Hair follicle dermal papilla cell (primary cell): ENCODE measurements at places on chromosomes 6 and 20. TPM values are rescaled to one million over a fixed set of nuclear protein-coding genes. Genes with fewer than 3 reads are reported as not detected.

MTFR2 gene
- 0.49 and 0.73 TPM in 2 replicates for total RNA-seq

GGTLC1 gene
- not detected in 2 replicates for total RNA-seq

ADGB gene
- total RNA-seq, result not detected in 2 replicates

BPI gene
- total RNA-seq, result not detected in 2 replicates

SSR1 gene
- 127 and 139 TPM in 2 replicates for total RNA-seq

MAP3K5 gene
- 12.1 and 17.2 TPM in 2 replicates for total RNA-seq

EFCAB8 gene
- total RNA-seq, result under 0.01 TPM in 1 of 2 replicates, not detected in the other

LY6G5B gene
- 6.3 and 8.4 TPM in 2 replicates for total RNA-seq

TNXB gene
- 4.1 and 7.4 TPM in 2 replicates for total RNA-seq

SAPCD1 gene
- total RNA-seq, result 0.61 TPM in 1 of 2 replicates, not detected in the other

IGF2R gene
- total RNA-seq, result 95.2 and 115 TPM in 2 replicates

CGA gene
- total RNA-seq, result not detected in 2 replicates

ANGPT4 gene
- total RNA-seq, result under 0.01 TPM in 2 replicates

CAGE1 gene
- under 0.01 TPM in 1 of 2 replicates, not detected in the other for total RNA-seq

ARFGAP1 gene
- 108 and 115 TPM in 2 replicates for total RNA-seq

NOX3 gene
- not detected in 2 replicates for total RNA-seq

TMEM30A gene
- total RNA-seq, result 140 and 155 TPM in 2 replicates

TMEM170B gene
- total RNA-seq, result 1.5 and 2.3 TPM in 2 replicates

NT5E gene
- total RNA-seq, result 209 and 231 TPM in 2 replicates

B3GAT2 gene
- total RNA-seq, result under 0.01 TPM in 1 of 2 replicates, not detected in the other

CPXM1 gene
- 0.65 and 0.73 TPM in 2 replicates for total RNA-seq

GHRH gene
- total RNA-seq, result not detected in 2 replicates

TREML2 gene
- total RNA-seq, result not detected in 2 replicates

ZFP57 gene
- total RNA-seq, result 0.24 TPM in 1 of 2 replicates, not detected in the other

RPS21 gene
- total RNA-seq, result 438 and 731 TPM in 2 replicates

LINC00237 gene
- not detected in 2 replicates for total RNA-seq

CCM2L gene
- not detected in 2 replicates for total RNA-seq

PRELID3B gene
- 57.1 and 59.6 TPM in 2 replicates for total RNA-seq

RIPOR2 gene
- 0.65 and 0.97 TPM in 2 replicates for total RNA-seq

CHD6 gene
- 30.5 and 38.0 TPM in 2 replicates for total RNA-seq

AP5S1 gene
- total RNA-seq, result 37.0 and 38.0 TPM in 2 replicates

PLA2G7 gene
- not detected in 2 replicates for total RNA-seq

MYCT1 gene
- 0.16 TPM in 1 of 2 replicates, not detected in the other for total RNA-seq

PNPLA1 gene
- total RNA-seq, result not detected in 2 replicates

PDYN gene
- not detected in 2 replicates for total RNA-seq

PRL gene
- not detected in 2 replicates for total RNA-seq

PRSS16 gene
- not detected in 2 replicates for total RNA-seq

EYS gene
- under 0.01 TPM in 2 replicates for total RNA-seq
